CD4-positive, alpha-beta T cell (primary cell): ENCODE measurements at places on chromosomes 7 and 10. TPM values are rescaled to one million over a fixed set of nuclear protein-coding genes. Genes with fewer than 3 reads are reported as not detected.

- no peak overlapping the region for H3K27ac ChIP-seq
- H3K4me1 ChIP-seq = no peaks in the 10 kb centered on the region
- H3K27me3 ChIP-seq = no peaks in the 10 kb centered on the region
Observed at GRCh38 chr7:96377399-96377798, 55.5 kb upstream of the SLC25A13 start.

DNA sequence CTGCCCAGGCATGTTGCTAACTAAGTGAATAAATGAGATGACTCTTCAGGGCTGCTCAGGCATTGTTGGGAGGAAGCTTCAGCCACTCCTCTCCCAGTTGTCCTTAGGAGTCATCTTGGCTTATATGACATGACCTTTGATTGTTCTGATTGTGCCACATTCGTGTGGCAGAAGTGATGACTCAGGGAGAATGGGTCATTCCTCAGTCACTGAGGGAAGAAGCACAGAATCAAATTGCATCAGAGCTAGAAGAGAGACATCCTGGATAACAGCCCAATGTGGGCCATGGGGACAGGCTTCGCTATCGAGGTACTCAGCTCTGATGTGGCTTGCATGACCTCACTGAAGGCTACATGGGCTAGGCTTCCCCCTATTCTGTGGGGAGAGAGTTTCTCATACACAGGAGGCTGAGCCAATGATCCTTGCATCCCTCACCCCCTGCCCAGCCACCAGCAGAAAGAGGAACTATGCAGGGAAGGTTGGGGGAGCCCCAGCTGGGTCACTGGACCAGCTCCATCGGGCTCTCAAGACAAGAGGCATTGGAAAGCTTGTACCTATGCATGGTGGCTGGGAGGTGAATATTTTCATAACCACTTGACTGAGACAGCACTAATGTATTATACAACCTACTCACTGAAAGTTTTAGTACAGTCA, 6.0 kb upstream of the HMX3 start:
- peaks cover 23% of the 10 kb centered on the region for H3K4me1 ChIP-seq
- no peaks in the 10 kb centered on the region for H3K36me3 ChIP-seq
- no peak overlapping the region for H3K27ac ChIP-seq
- H3K4me3 ChIP-seq = no peak overlapping the region

RBAK gene
- total RNA-seq = 12.4 TPM

GPR85 gene
- total RNA-seq = not detected

C10orf95 gene
- total RNA-seq = 0.16 TPM

THSD7A gene
- not detected for total RNA-seq
